Stimulated activated CD4-positive, alpha-beta T cell treated with anti-CD3 and anti-CD28 coated beads, Interleukin-15, amount 100 ng/mL, for 1 hour (primary cell): ENCODE measurements at places on chromosomes 2 and 18.

- no peak for DNase-seq
Observed at GRCh38 chr2:219490186-219490585, 8.5 kb upstream of the GMPPA start.

DNA sequence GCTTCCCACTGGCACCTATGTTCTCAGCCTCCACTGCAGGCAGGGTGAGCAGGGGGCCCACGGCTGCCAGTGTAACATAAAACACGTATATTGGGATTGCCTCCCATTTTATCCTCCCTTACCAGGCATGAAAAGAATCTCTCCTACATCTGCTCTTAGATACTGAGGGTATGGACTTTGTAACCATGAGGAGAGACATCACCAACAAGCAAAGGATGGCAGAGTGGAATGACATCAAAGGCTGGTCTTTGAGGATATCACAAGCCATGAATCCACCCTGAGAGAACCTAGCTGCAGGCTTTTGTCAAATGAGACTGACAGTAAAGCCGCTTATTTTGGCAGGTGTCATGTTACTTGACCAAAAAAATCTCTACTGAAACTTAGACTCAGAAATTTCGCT is 7.4 kb downstream of the NPHP1 start:
- no peak for DNase-seq

- DNase-seq: no peak
Observed at GRCh38 chr2:128607440-128607839, 288.8 kb upstream of the HS6ST1 start.

- no peak for DNase-seq
Observed at GRCh38 chr2:231568098-231568784, 24.4 kb upstream of the TEX44 start.

DNA sequence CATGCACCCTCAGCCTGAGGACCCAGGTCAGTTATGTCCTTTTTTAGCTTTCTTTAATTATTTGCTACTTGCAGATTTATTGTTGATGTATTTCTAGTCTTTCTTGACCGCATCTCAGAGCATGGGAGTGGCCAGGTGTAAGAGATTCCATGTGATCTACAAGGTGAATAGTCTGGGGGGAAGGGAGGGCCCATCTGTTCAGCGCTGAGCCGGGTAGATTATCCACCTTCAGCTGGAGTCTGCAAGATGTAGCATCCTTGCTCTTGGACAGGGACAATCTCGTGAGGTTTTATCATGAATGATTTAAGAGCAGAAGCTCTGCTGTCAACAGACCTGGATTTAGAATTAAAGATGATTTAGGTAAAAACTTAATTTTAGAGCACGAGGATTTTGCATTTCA is 12.0 kb upstream of the DGKD start:
- no peak for DNase-seq

GRCh38 chr2:108835040-108835439 is 48.5 kb downstream of the CCDC138 start:
- DNase-seq: no peak

- no peak for DNase-seq
Observed at GRCh38 chr2:170324640-170325046, 146.7 kb downstream of the MYO3B start.

- DNase-seq: no peak
Observed at GRCh38 chr2:206020171-206020570, 65.8 kb downstream of the INO80D start.

DNA sequence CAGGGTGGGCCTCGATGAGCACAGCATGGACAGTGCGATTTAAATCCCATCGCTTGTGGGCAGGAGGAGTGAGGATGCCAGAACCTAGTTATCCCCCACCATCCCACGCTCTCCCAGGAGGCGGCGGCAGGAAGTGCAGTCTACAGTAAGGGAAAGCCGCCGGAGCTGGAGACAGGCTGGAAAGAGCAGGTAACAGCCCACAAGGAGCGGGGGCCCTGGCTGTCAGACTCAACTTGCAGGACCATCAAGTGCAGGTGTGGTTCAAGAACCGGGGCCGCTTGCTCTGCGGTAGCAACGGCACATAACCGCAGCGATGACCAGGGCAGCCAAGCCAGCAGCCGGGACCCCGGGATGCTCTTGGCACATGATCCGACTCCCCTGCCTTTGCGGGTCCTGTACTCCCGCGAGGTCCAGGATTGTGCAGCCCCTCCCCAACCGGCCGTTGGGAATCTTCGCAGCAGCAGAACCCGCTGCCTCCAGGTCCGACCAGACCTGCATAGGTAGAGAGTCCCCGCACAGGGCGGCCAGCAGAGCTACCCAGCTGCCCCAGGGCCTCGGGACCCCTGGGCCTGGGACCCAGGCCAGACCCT is 82.1 kb downstream of the BIN1 start:
- DNase-seq: no peak

DNA sequence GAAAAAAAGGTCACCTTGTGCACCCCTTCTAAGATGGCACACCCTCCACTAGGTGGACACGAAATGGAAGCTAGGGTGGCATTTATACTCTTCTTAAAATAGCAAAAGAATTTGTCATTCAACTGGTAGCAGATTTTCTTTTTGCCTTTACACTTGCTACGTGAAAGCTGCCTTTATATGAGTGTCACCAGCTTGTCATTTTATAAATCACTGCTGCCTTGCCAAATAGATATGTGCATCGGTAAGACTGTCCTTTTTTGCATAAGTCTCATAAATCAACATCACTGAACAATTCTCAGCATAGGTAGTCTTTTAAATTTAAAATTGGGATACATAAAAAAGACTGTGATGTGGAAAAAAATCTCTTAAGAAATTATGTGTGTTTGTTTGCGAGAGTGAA is 764.1 kb downstream of the TDRD15 start:
- DNase-seq: no peak

DNA sequence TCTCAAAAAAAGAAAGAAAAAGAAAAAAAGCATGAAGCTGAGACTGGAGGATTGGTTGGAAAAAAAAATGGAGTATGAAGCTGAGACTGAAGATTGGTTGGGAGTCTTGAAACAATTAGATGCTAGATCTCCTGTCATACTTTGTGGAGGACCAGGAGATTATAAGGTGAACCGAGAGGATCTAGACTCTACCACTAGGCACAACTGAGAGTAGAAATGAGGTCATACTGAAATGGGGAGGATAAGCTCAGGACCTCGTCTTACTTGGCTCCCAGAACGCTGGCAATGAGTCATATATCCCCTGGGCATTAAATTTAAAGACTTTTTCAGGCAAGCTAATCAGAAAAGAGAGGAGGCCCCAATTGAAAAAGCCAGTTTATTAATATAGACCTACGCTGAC is 3.3 kb upstream of the ORC2 start:
- no peak for DNase-seq
